ENCODE measurements at places on chromosomes 3 and 15. TPM values are rescaled to one million over a fixed set of nuclear protein-coding genes. Genes with fewer than 3 reads are reported as not detected.
A peak's percentile ranks its signal among the peaks of the same experiment; 100 is the strongest.

DNA sequence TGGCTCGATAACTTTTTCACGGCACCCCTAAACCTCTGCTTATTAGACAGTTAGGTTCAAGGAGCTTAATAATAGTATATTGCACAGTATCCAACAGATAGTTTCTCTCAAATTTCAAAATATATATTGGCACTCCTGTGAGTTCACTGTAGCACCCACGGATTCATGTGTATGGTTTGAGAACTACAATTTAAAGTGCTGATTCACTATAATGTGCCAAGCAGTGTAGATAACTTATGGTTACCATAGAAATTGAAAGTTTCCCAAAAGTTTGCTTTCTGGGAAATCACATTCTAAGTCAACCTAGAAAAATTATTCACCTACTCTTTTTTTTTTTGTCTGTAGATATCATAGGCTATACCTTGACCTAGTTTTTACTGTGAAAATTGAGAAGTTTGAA lies 86.6 kb downstream of the GAP43 start:
- no peaks in the 10 kb centered on the region for H3K4me1 ChIP-seq
- peaks cover 3% of the 10 kb centered on the region for H3K27me3 ChIP-seq
- DNase-seq, result no peak
- no peak overlapping the region for H3K27ac ChIP-seq

- no peaks in the 10 kb centered on the region for H3K36me3 ChIP-seq
- no peak overlapping the region for H3K4me3 ChIP-seq
- peak overlapping the region; percentile 21 for H3K27ac ChIP-seq
- H3K27me3 ChIP-seq, result no peaks in the 10 kb centered on the region
These were observed 2.3 kb downstream of the SH3BP5 start for GRCh38 chr3:15330031-15330596.

GRCh38 chr3:105277656-105278055 lies 89.1 kb upstream of the ALCAM start:
- DNase-seq, result no peak
- no peaks in the 10 kb centered on the region for H3K27me3 ChIP-seq
- no peak overlapping the region for H3K4me3 ChIP-seq
- H3K4me1 ChIP-seq, result no peaks in the 10 kb centered on the region
- no peaks in the 10 kb centered on the region for H3K36me3 ChIP-seq
- H3K27ac ChIP-seq, result no peak overlapping the region

DNA sequence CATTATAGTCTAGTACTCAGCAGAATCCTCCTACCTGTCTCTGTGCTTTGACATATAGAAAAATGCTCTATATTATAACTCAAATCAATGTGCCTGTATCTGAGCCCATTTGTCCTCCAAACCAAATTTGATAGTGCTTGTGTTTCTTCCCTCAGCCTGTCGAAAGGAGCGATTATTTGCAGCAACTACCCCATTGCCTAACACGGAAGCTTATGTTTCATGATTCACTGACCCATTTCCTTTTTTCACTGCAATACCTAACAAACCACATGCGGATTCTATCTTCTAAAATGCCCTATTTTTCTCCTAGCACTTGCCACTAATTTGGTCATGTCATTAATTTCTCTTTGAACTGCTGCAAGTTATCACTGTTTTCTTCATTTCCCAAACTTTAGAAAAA lies 1220.6 kb upstream of the CADM2 start:
- no peaks in the 10 kb centered on the region for H3K4me1 ChIP-seq
- no peak overlapping the region for H3K4me3 ChIP-seq
- H3K36me3 ChIP-seq, result no peaks in the 10 kb centered on the region
- no peak overlapping the region for H3K27ac ChIP-seq

- no peak overlapping the region for H3K4me3 ChIP-seq
- no peak overlapping the region for H3K27ac ChIP-seq
- H3K27me3 ChIP-seq, result no peaks in the 10 kb centered on the region
- DNase-seq, result peak; percentile 17
- H3K4me1 ChIP-seq, result no peaks in the 10 kb centered on the region
- H3K36me3 ChIP-seq, result no peaks in the 10 kb centered on the region
These were observed 20.2 kb upstream of the DIPK2A start for GRCh38 chr3:143951351-143951971.

DNA sequence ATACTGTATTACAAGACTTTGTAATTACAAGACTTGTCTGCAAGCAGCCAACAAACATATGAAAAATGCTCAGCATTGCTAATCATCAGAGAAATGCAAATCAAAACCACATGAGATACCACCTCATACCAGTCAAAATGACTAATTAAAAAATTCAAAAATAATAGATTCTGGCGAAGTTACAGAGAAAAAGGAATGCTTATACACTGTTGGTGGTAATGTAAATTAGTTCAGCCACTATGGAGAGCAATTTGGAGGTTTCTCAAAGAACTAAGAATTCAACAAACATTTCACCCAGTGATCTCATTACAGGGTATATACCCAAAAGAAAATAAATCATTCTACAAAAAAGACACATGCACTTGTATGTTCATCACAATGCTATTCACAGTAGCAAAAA lies 617.5 kb upstream of the CCDC54 start:
- H3K27ac ChIP-seq, result no peak overlapping the region
- no peaks in the 10 kb centered on the region for H3K27me3 ChIP-seq
- no peak for DNase-seq
- H3K4me3 ChIP-seq, result no peak overlapping the region
- no peaks in the 10 kb centered on the region for H3K36me3 ChIP-seq
- H3K4me1 ChIP-seq, result no peaks in the 10 kb centered on the region

SLC12A1 gene
- polyA plus RNA-seq, result 0.04 TPM

UBA5 gene
- polyA plus RNA-seq, result 64.3 TPM

PRICKLE2 gene
- polyA plus RNA-seq, result 2.5 TPM

RETNLB gene
- polyA plus RNA-seq, result 57.5 TPM

ANKRD34C gene
- polyA plus RNA-seq, result not detected

CNTN6 gene
- 0.03 TPM for polyA plus RNA-seq

Measured in small intestine (tissue), 16 donors.